Fibroblast of skin of right biceps (primary cell): ENCODE measurements at places on chromosomes 2 and 18.

- DNase-seq = no peak
Measured at GRCh38 chr2:123485056-123485455, 540.0 kb upstream of the CNTNAP5 start.

DNA sequence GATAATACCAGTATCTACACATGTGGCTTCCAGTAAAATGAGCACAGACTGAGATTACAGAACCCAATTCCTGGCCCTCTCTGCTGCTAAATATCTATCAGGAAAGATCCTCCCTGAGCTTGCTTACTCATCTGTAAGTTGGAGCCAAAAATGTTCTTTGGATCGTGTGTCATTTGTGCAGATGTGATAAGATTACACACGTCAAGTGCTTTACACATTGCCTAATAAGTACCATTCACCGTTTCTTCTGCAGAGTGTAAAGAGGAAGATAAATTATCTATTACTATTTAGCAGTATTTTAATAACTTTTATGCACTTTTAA, 23.2 kb upstream of the SLC20A1 start:
- peak; percentile 93 for DNase-seq

GRCh38 chr2:48126162-48126561, 219.9 kb upstream of the FBXO11 start:
- peak; percentile 75 for DNase-seq

- DNase-seq = peak; percentile 73
Measured at GRCh38 chr18:27605107-27605834, 420.2 kb upstream of the CHST9 start.

DNA sequence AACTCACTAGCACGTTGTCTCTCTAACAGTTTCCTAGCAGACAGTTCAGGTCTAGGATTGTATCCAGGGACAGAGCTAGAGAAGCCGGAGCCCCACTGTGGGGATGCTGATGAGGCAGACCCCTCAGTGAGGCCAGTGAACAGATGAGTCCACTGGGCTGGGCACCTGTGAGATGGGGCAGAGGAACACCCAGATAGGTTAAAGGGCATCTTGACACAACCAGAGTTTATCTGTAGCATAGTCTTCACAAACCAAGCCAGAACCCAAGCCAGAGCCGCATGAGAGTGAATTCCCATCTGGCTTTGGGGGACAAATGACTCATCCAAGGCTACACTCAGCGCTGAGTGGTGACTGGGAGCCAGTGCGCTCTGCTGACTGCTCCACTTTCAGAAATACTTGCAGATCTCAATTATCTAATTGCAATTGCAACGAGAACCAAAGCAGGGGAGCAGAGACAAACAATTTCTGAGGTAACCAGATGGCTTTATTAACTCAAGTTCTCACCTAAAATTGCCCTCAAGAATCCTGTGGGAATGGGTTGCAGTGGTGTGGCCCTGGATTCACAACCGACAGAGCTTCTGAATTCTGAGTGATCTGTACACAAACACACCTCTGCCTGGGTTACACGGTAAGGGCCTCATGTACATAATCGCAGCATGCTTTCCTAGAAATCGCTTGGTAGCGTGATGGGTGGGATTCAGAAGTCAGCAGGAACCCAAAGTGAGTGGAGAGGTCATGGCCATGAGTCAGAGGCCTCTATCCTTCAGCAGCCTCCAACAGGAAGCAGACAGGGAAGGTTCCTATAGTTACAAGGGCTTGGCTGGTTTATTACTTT, 48.7 kb upstream of the MSH2 start:
- peak; percentile 56 for DNase-seq

GRCh38 chr18:55328301-55328700, 259.7 kb downstream of the TCF4 start:
- DNase-seq = peak; percentile 86

DNA sequence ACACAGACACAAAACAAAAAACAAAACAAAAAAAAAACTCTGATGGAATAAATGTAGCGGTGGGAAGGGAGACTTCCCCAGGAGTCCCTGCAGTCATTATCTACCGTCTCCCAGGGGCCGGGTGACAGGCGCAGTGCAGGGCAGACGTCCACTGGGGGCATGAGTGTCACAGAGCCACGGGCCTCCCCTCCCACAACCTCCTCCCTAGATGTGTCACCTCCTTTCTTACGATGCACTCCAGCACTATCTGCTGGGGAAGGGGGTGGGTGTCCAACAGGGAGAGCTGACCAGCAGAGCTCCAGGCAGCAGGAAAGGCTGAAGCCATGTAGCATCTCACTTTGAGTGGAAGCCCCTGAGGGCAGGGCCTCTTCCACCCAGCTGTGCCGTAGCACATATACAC, 84.5 kb downstream of the LONRF2 start:
- DNase-seq = no peak

DNA sequence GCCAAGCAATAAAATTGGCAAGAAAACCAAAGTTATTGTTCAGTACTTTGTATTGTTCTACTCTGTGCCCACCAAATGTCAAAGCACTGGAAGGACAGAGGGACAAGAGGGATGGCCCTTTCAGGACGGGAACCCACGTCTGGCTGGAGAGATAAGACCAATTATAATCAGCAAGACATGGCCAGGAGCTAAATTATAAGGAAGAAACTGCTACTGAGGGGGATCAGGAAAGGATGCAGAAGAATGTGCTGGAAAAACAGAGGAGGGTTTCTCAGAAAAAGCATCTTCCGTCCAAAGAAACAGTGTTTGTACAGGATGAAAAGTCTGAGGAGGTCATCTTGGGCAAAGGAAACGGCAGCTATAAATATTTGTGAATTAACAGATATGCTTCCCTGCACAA, 46.4 kb upstream of the NARS1 start:
- DNase-seq = no peak

DNA sequence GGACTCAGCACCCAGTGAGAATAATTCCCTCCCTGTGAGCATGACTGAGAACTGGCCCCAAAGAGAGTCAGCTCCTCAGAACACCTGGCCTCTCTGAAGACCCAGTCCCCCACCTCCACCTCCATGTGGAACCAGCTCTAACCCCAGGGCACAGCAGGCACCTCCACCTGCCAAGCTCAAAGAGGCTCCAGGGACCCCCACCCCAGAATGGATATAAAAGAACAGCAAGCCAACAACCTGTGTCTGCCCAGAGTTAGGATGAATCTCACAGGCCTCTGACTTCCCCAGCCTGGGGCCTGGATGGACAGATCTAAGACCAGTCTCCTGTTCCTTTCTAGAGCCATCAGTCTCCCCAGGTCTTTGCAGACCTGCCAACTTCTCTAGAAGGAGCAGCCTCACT, 498.5 kb downstream of the EIPR1 start:
- no peak for DNase-seq

- DNase-seq = no peak
Measured at GRCh38 chr2:24220554-24221291, 45.9 kb downstream of the FAM228A start.

- peak; percentile 35 for DNase-seq
Measured at GRCh38 chr2:26640331-26640745, 828 bp downstream of the CIB4 start.
